ENCODE measurements at places on chromosomes 4 and X. TPM values are rescaled to one million over a fixed set of nuclear protein-coding genes. Genes with fewer than 3 reads are reported as not detected.

The VCX3A gene
- not detected for total RNA-seq

The SLC25A5 gene
- 103 TPM for total RNA-seq

The NSUN7 gene
- total RNA-seq, result 2.0 TPM

The NFKB1 gene
- total RNA-seq, result 44.8 TPM

The PHOX2B gene
- not detected for total RNA-seq

The TAF7L gene
- 0.21 TPM for total RNA-seq

The COL25A1 gene
- 1.5 TPM for total RNA-seq

The AFF2 gene
- total RNA-seq, result 13.2 TPM

The PNMA5 gene
- not detected for total RNA-seq

The EDNRA gene
- 19.0 TPM for total RNA-seq

The RHOXF1 gene
- total RNA-seq, result not detected

The NOCT gene
- total RNA-seq, result 5.4 TPM

The GAGE12J gene
- not detected for total RNA-seq

The RADX gene
- total RNA-seq, result 9.6 TPM
